H1 (cell line): ENCODE measurements at places on chromosomes 3 and 15.

GRCh38 chr3:126259411-126260391 is 79.3 kb upstream of the ALDH1L1 start:
- DNase-seq, result no peak

- DNase-seq, result no peak
Measured at GRCh38 chr15:57216288-57216687, 160.0 kb upstream of the CGNL1 start.

GRCh38 chr15:41438206-41438605 is 21.3 kb downstream of the RTF1 start:
- DNase-seq, result no peak

GRCh38 chr3:173886-174285 is 22.7 kb upstream of the CHL1 start:
- DNase-seq, result no peak

GRCh38 chr3:39398700-39399099 is 7.8 kb upstream of the RPSA start:
- DNase-seq, result no peak
